ENCODE measurements at places on chromosomes 4 and X. TPM values are rescaled to one million over a fixed set of nuclear protein-coding genes. Genes with fewer than 3 reads are reported as not detected.
A peak's percentile ranks its signal among the peaks of the same experiment; 100 is the strongest.

DNA sequence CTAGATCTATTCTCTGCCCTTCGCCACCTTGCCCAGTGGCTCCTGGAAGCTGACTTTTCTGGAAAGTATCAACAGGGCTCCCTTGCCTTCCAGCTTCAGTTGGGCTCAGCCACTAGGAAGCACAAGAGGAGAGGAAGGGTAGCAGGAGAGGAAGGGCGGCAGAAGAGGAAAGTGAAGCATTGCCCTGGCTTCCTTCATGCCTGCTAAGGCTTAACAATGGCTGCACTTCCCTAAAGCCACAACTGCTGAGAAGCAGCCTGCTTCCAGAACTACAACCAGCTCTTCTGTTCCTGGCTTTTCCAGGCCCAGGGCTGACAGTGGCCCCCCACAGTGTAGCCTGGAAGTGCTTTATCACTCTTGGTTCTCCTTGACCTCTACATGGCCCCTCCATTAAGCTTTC, 29.1 kb upstream of the PGM2 start:
- no peaks in the 10 kb centered on the region for H3K4me1 ChIP-seq
- H3K36me3 ChIP-seq = no peaks in the 10 kb centered on the region
- H3K27me3 ChIP-seq = no peaks in the 10 kb centered on the region

- no peaks in the 10 kb centered on the region for H3K36me3 ChIP-seq
- no peaks in the 10 kb centered on the region for H3K4me1 ChIP-seq
- no peak overlapping the region for H3K27ac ChIP-seq
- H3K27me3 ChIP-seq = no peaks in the 10 kb centered on the region
Measured at GRCh38 chrX:113400193-113400704, 559.6 kb upstream of the AMOT start.

DNA sequence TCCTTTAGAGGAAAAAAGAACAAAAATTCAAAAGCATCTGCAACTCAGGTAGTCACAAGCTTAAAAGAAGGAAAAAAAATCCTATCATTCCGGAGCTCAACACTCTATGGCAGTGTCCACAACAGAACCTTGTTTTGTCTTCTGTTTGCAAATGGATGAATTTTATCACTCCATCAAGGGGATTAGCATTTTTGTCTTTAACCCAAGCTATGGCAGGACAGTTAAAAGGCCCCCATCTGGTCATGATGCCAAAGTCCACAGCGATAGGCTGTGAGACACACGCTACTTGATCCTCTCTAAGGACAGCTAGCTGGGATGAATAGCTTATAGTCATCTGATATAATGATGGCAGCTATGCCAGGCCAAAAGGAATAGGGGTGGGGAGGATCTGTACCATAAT, 16.6 kb downstream of the AMER1 start:
- H3K36me3 ChIP-seq = peaks cover 9% of the 10 kb centered on the region
- no peaks in the 10 kb centered on the region for H3K27me3 ChIP-seq
- DNase-seq = no peak
- H3K27ac ChIP-seq = no peak overlapping the region

DNA sequence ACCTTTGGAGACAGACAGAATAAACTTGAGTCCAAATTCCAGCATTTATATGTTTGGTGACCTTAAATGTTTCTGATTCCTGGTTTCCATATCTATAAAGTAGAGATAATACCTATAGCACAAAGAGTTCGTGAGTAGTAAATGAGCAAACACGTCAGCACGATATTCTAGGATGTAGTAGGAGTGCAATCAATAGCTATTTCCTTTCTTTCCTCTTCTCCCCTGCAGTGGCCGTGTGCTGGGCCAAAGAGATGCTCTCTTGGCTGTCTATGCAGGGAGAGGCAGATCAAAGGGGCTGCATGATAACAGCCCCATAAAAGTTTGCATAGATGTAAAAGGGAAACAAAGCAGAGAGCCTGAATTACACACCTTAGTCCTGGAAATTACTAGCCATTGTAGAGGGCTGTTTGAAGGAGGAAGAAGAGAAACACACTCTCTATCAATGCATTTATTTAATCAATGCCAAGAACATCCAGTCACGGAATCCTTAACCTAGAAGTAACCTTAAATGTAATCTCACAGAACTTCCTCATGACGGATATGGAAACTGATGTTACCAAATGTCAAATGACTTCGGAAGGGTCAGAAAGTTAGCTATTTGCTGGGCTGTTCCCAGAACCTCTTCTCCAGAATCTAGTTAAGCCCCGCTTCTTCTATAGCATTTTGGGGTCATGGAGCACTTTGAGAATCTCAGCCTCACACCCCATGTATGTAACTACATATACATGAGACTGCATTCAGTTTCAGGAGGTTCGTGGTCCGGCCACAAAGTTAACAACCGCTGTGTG, 35.5 kb upstream of the PLAC8 start:
- no peak overlapping the region for H3K4me3 ChIP-seq
- H3K27me3 ChIP-seq = no peaks in the 10 kb centered on the region
- no peak for DNase-seq
- H3K4me1 ChIP-seq = peaks cover 3% of the 10 kb centered on the region
- H3K36me3 ChIP-seq = no peaks in the 10 kb centered on the region

DNA sequence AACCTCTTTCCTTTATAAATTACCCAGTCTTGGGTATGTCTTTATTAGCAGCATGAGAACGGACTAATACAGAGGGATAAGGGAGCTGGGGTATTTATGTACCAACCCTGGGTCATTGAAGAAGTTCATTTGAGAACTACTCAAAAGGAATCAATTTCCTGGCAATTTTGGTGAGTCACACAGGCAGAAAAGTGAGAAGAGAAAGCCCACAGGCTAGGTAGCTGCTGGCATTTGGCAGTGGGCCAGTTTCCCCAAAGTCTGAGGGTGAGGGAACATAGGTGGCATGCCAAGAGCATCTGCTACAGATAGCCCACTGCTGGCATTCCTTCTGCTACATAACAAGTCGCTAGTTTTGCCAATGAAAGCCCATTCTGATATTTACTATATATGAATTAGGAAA, 411.2 kb downstream of the MID1IP1 start:
- no peaks in the 10 kb centered on the region for H3K36me3 ChIP-seq
- H3K27me3 ChIP-seq = no peaks in the 10 kb centered on the region
- H3K4me1 ChIP-seq = no peaks in the 10 kb centered on the region
- no peak overlapping the region for H3K4me3 ChIP-seq

DNA sequence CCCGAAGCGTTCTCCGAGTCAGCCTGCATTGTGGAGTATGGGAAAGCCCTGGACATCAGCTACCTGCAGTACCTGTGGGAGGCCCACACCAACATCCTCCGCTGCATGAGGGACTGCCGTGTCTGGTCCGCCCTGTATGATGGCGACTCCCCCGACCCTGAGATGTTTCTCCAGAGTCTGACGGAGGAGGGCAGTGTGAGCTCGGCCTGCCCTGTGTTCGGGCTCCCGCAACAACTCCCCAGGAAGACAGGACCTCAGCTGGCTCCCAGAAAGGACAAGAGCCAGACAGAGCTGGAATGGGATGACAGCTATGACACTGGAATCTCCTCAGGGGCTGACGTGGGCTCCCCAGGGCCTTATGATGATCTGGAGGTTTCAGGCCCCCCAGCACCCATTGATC, 111.3 kb downstream of the GATB start:
- no peaks in the 10 kb centered on the region for H3K4me1 ChIP-seq
- H3K27ac ChIP-seq = no peak overlapping the region
- DNase-seq = no peak
- H3K27me3 ChIP-seq = peaks cover 5% of the 10 kb centered on the region

DNA sequence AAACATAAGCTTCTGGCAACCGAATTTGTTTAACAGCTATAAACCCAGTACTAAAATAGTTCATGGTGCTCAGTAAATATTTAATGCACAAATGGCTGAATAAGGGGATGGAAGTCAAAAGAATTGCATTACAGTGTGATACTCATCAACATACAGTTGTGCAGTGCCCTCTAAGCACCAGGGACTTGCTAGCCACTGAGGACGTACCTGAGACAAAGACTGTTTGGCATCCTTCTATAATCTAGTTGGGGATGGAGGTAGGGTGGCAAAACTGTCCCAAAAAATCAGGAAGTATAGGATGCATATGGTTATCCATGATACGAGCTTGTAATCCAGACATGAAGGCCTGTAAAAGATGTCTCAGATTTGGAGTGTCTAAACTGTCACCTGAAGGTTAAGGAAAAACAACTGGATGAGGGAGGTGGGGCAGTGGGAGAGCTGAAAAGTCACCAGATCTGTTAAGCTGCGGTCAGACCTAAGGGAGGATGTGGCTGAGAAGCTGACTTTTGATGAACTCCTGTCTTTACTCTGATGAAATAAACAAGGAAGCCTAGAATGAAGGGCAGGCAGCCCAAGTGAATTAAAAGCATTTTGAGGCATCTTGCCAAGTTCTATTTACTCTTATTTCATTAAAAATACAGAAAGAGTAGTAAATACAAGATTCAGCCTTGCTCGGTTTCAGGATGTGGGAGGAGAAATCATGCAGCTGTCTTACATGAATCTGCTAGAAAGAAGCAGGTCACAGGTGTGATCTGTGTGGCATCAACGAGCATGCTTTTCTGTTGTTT, 12.0 kb upstream of the CD38 start:
- peak overlapping the region; percentile 47 for H3K27ac ChIP-seq
- peak; percentile 46 for DNase-seq
- no peak overlapping the region for H3K4me3 ChIP-seq
- H3K27me3 ChIP-seq = no peaks in the 10 kb centered on the region
- no peaks in the 10 kb centered on the region for H3K36me3 ChIP-seq

DNA sequence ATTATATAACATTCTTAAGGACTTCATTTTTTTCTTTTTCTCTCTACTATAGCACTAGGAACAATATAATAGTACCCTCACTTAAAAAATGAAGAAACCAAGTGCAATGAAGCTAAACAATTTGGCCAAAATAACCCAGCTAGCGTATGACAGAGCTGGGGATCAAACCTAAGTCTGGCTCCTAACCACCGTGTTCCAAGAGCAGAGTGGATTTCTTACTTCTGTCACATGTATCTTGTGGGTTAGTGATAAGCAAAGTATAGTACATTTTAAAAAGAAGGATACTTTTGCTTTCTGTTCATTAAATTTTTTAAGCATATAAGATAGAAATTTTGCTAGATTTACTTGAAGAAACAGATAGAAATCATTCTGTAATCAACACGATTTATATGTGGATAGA, 11.5 kb downstream of the LIMCH1 start:
- H3K4me3 ChIP-seq = no peak overlapping the region
- H3K4me1 ChIP-seq = no peaks in the 10 kb centered on the region
- no peaks in the 10 kb centered on the region for H3K27me3 ChIP-seq
- H3K27ac ChIP-seq = no peak overlapping the region
- H3K36me3 ChIP-seq = no peaks in the 10 kb centered on the region

DNA sequence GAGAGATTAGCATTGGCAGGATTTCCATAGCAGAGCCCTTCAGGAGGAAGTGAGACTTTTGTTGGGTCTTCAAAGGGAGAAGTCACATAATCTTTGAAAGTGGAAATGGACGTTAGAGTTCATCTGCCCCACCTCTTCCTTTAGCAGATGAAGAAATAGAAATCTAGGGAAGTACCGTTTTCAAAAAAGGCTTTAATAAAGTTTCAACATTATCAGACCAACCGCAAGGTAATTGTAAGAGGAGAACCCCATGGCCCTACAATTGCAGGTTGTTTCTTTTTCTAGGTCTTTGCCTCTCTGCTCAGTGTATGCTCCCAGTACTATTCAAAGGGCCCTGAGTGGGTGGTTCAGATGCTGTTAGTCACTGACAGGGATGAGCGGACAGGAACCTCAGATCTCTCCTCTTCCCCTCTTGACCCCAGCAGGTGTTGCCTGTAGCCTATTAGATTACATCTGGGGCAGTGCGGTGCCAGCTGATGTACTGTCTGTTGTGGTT, 48.6 kb upstream of the AP1S2 start:
- no peaks in the 10 kb centered on the region for H3K36me3 ChIP-seq
- no peaks in the 10 kb centered on the region for H3K27me3 ChIP-seq
- no peak overlapping the region for H3K27ac ChIP-seq
- no peaks in the 10 kb centered on the region for H3K4me1 ChIP-seq
- DNase-seq = peak; percentile 19

DNA sequence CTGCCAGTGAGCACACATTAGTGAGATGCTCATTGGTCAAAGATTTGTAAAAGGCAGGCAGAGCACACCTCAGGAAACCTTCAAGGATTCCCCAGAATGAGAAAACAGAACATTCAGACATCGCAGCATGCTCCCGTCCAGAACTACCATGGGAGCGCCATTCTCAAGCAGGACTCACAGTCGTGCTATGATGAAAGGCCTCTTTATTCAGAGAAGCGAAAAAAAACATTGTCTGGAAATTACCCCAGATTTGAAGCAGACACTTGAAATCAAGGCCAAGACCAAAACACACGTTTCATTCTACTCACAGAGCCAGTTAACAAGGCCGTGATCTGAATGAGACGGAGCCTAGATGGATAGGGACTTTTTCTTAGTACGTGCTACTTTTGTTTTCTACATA, 961.8 kb upstream of the TENM3 start:
- no peaks in the 10 kb centered on the region for H3K4me1 ChIP-seq
- no peak overlapping the region for H3K27ac ChIP-seq
- no peak overlapping the region for H3K4me3 ChIP-seq
- H3K36me3 ChIP-seq = no peaks in the 10 kb centered on the region
- no peak for DNase-seq

DNA sequence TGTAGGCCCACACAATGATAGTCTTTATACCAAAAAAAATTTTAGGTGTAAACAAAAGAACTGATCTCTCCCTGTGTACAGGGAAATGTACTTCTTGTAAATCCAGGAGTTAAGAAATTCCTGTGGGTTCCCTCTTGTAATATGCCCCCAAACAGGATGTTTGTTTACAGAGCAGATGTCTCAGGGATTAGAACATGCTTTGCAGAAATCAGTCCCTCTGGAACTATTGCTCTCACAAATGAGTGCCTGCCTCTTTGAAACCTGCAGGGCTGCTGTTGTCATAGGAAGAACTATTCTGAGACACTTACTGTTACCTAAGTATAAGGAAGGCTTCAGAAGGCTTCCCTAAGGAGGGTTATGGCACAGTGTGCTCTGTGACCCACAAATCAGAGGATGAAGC, 35.6 kb downstream of the PAK3 start:
- no peak for DNase-seq
- H3K4me1 ChIP-seq = no peaks in the 10 kb centered on the region
- no peak overlapping the region for H3K27ac ChIP-seq
- no peak overlapping the region for H3K4me3 ChIP-seq

DNA sequence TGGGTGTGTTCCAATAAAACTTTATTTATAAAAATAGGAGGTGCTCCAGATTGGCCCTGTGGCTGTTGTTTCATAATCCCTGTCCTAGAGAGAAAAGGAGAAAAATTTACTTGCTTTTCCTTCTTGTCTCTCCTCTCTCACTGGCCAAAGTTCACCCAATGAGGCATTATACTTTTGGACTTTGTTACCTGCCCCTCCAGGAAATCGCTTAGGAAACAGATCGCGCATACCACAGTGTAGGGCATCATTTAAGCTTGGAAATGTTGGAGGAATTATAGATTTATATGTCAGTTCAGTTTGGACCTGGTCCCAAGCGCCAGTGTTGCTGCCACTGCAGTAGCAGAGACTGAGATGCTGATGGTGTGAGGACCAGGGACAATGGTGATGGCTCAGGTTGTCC, 337.6 kb upstream of the NR3C2 start:
- H3K4me1 ChIP-seq = no peaks in the 10 kb centered on the region
- no peak overlapping the region for H3K4me3 ChIP-seq
- H3K27ac ChIP-seq = no peak overlapping the region
- H3K36me3 ChIP-seq = no peaks in the 10 kb centered on the region

GRCh38 chrX:105650986-105651385, 171.4 kb upstream of the NRK start:
- no peak overlapping the region for H3K4me3 ChIP-seq
- no peaks in the 10 kb centered on the region for H3K36me3 ChIP-seq
- no peaks in the 10 kb centered on the region for H3K4me1 ChIP-seq
- H3K27me3 ChIP-seq = no peaks in the 10 kb centered on the region
- no peak for DNase-seq

The SLIT2 gene
- not detected for total RNA-seq

The FAM133A gene
- not detected for total RNA-seq

All from CD4-positive, alpha-beta T cell (primary cell).